ENCODE measurements at places on chromosomes 5 and 9.

- no peak for DNase-seq
Observed at GRCh38 chr5:6734781-6735180, 21.5 kb downstream of the TENT4A start.

DNA sequence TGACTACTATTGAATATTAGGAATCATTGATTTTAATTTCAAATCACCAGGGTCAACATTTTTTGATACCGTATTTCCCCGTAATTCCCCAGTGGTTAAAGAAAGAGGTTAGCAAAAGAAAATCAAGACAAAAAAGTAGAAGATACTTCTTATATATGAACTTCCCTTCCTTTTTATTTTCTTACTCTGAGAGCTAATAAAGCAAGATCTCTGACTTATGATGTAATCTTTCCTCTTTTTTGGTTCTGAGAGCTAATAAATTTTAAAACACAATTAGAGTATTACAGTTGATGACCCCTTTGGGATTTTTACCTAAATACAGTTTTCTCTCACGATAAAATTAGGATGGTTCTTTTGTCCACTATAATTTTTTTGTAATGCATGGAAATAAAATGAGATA, 9.2 kb upstream of the FYB1 start:
- DNase-seq: no peak

DNA sequence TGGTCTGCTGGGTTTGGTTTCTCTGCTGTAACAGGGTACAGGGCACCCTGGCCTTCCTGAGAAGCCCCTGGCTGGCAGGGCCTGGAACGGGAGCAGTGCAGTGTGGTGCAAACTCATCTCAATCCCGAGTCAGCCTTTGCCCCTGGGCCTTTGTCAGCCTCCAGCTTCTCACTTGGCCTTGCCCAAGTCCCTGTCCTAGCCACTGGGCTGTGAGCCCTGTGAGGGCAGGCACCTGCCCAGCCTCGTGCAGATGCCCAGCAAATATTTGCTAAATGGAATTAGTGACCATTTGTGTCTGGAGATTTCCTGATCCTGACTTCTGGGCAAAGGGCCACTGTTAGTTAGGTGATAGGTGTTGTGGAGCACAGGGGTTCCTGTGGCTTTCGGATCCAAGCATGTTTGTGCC, 13.0 kb downstream of the RGS3 start:
- no peak for DNase-seq

GRCh38 chr9:135693771-135694170, 5.5 kb downstream of the SOHLH1 start:
- no peak for DNase-seq

DNA sequence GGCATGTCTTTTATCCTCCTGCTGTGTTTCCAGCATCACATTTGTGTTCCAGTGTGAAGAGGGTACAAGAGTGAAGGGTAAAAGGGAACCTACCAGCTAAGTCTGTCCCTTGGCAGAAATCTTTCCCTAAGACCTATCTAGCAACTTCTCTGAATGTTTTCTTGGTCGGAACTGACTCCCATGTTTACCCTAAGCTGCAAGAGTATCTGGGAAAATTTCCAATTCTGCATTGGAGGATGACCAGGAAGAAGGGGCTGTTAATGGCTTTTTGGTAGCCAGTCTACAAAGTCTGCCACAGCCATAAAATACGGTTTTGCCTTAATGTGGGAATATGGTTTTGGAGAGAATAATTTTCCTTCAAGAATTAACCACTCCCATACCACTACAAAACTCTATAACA, 75.1 kb downstream of the MAST4 start:
- DNase-seq: no peak

DNA sequence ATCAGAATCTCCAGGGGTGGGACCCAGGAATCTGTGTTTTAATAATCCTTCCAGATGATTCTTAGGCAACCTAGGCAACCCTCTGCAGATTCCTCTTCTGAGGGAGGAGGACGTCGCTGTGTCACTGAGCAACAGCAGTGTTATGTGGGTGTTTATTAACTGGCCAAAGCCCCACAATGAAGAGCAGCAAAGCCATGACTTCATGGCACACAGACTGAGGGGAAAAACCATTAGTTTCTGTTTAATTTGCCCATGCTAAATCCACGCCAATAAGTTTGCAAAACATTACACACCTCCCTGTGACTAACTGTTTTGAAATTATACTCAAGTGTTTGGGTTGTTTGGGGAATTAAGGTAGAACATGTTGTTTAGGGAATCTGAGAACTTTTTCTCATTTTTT, 83.7 kb upstream of the TMED7 start:
- DNase-seq: no peak

DNA sequence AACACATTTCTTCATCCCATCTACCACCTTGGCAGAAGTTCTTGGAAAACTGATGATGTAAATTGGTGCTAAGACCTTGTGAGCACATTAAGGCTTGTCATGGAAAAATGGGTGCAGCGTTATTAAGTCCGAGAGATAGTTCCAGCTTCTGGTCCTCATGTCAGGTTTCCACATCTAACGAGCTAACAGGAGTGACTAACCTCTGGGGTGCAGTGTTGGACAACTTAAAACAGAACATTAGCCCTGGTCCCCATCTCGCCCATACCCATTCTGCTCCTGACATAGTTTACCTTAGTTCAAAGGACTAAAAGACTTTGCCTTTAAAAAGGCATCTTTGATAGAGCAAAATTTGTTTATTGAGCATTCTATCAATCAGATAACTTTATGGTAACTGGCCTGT, 128.0 kb downstream of the SLC1A3 start:
- DNase-seq: no peak

DNA sequence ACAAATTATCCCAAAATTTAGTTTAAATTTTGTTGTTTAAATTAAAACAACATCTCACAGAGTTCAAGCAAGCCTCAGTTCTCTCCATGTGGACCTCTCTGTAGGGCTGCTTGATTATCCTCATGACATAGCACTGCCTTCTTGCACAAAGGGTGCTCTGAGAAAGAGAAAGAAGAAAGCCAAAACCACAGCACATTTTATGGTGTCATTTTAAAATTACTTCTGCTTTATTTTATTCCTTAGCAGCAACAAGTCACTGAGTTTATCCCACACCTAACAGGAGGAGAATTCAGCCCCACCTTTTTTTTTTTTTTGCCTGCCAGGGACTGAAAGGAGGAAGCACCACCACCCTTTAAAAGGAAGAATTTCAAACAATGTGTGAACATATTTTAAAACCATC, 12.8 kb upstream of the KCNV2 start:
- no peak for DNase-seq

- no peak for DNase-seq
Observed at GRCh38 chr5:158435161-158435616, 576.2 kb upstream of the CLINT1 start.

DNA sequence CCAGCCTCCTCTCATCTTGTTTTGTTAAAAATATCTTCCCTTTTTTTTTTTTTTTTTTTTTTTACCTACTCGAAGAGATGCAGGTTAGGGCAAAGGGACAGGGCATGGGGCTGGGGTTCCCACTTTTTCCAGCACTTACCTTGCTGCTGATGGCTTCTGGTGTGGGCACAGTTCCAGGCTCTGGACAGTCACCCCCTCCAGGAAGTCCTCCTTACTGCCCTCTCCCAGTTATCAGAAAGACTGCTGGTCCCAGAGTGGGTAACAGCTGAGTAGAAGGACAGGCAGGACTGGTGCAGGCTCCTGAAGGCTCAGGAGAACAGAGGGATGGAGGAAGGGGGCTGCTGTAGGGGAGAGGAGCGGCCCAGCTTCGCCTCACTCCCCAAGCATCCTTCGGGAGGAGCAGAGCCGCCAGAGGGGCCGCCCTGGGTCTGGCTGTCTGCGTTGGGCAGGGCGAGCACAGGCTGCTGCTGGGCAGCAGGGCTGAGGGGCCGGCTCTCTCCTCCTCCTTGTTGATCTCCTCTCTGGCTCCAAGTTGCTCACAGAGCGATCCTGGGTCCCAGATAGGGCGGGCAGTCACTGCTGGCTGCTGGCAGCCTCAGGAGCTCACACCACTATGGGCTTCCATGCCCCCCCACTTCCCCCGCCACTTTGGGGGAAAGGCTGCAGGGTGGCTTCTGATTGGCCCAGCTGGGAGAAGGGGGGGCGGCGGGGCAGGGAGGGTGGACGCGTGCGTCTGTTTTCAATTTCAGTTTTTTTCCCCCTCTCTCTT, at the start of gene PDGFRB:
Gene PDGFRB (minus strand): TSS at position 588 of the 769 bp plus-strand sequence. CDS start 18,798 bp downstream, outside the sequence.
- DNase-seq: no peak

- DNase-seq: no peak
Observed at GRCh38 chr5:94811331-94811730, 192.9 kb downstream of the SLF1 start.

- no peak for DNase-seq
Observed at GRCh38 chr5:54678737-54679136, 161.2 kb downstream of the SNX18 start.

GRCh38 chr5:126003309-126003708, 419.9 kb upstream of the GRAMD2B start:
- DNase-seq: no peak

- DNase-seq: no peak
Observed at GRCh38 chr5:170148430-170149205, 42.9 kb downstream of the FOXI1 start.

Measured in endothelial cell (in vitro differentiated cells).